ENCODE measurements at places on chromosomes 3 and 15. TPM values are rescaled to one million over a fixed set of nuclear protein-coding genes. Genes with fewer than 3 reads are reported as not detected.

SERPINI2 gene
- total RNA-seq = 5.2 TPM

KAT2B gene
- 22.5 TPM for total RNA-seq

COL6A5 gene
- total RNA-seq = 7.4 TPM

GRCh38 chr3:29932696-29933325 lies 651.9 kb downstream of the RBMS3 start:
- no peak for DNase-seq
- peaks cover 2% of the 10 kb centered on the region for H3K4me1 ChIP-seq
- no peaks in the 10 kb centered on the region for H3K36me3 ChIP-seq

- H3K36me3 ChIP-seq = no peaks in the 10 kb centered on the region
- H3K4me3 ChIP-seq = no peak overlapping the region
- no peaks in the 10 kb centered on the region for H3K27me3 ChIP-seq
Observed at GRCh38 chr3:158471639-158472294, 99.2 kb upstream of the MLF1 start.

DNA sequence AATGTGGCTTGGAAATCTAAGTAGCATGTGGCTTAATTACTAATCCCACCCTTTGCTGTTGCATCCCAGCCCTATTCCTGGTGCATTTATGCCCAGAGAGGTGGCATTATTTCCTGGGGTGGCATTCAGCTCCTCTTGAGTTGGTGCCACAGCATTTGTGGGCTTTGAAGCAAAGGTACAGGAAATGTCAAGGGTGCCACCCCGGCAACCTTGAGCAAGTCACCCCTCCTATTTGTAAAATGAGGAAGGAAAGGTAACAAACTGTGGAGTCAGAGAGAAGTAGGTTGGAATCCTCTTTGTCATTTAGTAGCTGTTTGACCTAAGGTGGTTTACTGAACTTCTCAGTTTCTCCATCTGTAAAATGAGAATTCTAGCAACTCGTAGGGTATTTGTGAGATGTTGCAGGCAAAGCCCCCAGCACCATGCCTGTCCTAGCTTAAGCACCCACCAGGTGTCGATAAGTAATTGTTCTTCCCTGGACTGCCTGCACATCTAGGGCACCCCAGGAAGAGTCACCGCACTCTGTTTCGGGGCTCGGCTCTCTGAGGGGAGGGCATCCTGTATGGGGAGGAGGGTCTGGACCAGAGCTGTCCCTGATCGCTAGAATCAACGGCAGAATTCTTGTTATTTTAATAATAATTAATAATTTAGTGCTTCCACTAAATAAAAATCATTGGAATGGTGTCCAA lies 17.1 kb downstream of the ISG20 start:
- H3K4me3 ChIP-seq = no peak overlapping the region
- no peaks in the 10 kb centered on the region for H3K4me1 ChIP-seq
- no peak overlapping the region for H3K27ac ChIP-seq
- no peak for DNase-seq

GRCh38 chr3:52190294-52191074 lies 7.5 kb upstream of the ALAS1 start:
- DNase-seq = peak; percentile 79
- no peaks in the 10 kb centered on the region for H3K27me3 ChIP-seq
- peaks cover 24% of the 10 kb centered on the region for H3K4me1 ChIP-seq
- no peak overlapping the region for H3K4me3 ChIP-seq
- no peak overlapping the region for H3K27ac ChIP-seq

IQCF5 gene
- not detected for total RNA-seq

C3orf22 gene
- 0.28 TPM for total RNA-seq

DNA sequence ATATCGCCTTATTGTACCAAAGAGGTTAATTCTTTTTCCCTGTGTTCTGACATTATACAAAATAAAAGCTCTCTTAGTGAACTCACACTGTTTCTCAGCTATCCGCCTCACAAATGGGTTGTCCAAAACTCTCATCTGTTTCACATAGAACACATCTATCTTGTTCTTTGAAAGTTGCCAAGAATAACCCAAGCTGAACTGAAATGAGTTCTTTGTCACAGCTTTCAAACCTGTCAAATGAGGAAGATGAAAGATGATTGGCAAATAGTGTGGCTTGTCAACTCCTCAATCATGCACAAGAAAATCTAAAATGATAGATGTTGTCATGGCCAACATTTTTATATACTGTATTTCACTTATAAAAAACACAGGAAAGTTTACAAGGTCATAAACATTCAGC lies 168.1 kb upstream of the OSTN start:
- H3K36me3 ChIP-seq = no peaks in the 10 kb centered on the region
- H3K27me3 ChIP-seq = no peaks in the 10 kb centered on the region
- H3K4me1 ChIP-seq = no peaks in the 10 kb centered on the region
- no peak for DNase-seq

GRCh38 chr15:66785637-66786036 lies 83.6 kb downstream of the SMAD6 start:
- H3K27ac ChIP-seq = no peak overlapping the region
- H3K4me1 ChIP-seq = peaks cover 11% of the 10 kb centered on the region
- H3K4me3 ChIP-seq = no peak overlapping the region
- no peaks in the 10 kb centered on the region for H3K27me3 ChIP-seq
- H3K36me3 ChIP-seq = peaks cover 12% of the 10 kb centered on the region
- DNase-seq = no peak

- DNase-seq = peak; percentile 24
- H3K27me3 ChIP-seq = no peaks in the 10 kb centered on the region
- no peak overlapping the region for H3K4me3 ChIP-seq
- H3K36me3 ChIP-seq = no peaks in the 10 kb centered on the region
Observed at GRCh38 chr3:195544634-195545033, 1.5 kb upstream of the PPP1R2 start.

GRCh38 chr3:157624801-157625200 lies 121.6 kb upstream of the VEPH1 start:
- no peaks in the 10 kb centered on the region for H3K4me1 ChIP-seq
- no peak for DNase-seq
- no peaks in the 10 kb centered on the region for H3K36me3 ChIP-seq
- H3K27me3 ChIP-seq = no peaks in the 10 kb centered on the region
- no peak overlapping the region for H3K27ac ChIP-seq

DNA sequence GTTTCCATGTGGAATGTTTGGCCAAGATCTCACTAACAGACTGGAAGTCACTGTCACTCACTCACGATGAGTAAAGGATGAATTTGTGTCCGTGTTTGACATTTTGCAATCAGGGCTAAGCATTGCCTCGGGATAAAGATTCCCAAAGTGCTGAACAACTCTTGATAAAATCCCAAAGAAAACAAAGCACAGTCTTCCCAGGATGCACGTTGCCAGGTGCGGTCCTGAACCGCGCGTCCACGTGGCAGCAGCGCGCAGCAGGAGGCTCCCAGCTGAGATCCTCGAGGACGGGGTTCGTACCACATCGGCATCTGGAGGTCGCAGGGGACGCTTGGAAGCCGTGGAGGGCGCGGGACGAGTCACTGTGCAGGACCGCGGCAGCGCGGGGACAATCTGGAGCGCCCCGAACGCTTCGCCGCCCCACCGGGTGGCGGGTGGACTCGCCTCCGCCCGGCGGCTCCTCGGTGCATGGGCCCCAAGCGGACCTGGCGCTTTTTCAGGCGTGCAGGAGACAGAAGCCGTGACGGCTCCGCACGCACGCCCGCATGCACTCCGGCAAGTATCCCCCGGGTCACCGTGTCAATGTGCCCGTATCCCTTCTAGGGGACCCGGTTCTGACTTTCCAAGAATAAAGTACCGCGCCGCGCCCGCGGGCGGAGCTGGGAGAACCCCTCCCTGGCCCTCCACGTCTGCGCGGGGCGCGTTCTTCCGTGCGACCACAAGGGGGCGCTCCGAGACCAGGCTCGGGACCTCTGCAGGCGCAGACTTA lies 17.7 kb downstream of the CPN2 start:
- H3K27ac ChIP-seq = no peak overlapping the region
- H3K27me3 ChIP-seq = no peaks in the 10 kb centered on the region
- no peak overlapping the region for H3K4me3 ChIP-seq
- peak; percentile 89 for DNase-seq
- peaks cover 2% of the 10 kb centered on the region for H3K4me1 ChIP-seq

SCAANT1 gene
- total RNA-seq = not detected

DNA sequence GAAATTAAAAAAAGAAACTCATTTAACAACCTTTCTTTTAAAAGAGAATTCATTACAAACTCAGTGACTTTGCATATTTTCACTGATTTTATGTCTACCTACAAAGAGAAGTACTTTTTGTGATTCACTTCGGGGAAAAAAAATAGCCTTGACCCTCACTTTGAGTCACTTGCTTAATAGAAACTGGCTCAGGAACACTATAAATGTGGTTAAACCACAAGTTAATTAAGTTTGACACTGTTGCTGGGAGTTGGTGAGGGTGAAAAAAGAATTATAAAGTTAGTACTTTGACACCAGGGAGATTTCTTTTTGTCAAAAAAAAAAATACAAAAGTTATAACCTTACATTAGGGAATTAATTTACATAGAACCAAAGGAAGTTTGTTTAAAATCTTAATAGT lies 810.9 kb downstream of the NR2F2 start:
- H3K4me3 ChIP-seq = no peak overlapping the region
- H3K27ac ChIP-seq = no peak overlapping the region
- no peaks in the 10 kb centered on the region for H3K4me1 ChIP-seq
- H3K36me3 ChIP-seq = no peaks in the 10 kb centered on the region
- H3K27me3 ChIP-seq = no peaks in the 10 kb centered on the region
- no peak for DNase-seq

HYKK gene
- total RNA-seq = 4.5 TPM

CCR8 gene
- not detected for total RNA-seq

- H3K4me1 ChIP-seq = no peaks in the 10 kb centered on the region
- no peak for DNase-seq
- H3K27me3 ChIP-seq = no peaks in the 10 kb centered on the region
- H3K36me3 ChIP-seq = peaks cover 29% of the 10 kb centered on the region
Observed at GRCh38 chr3:119856695-119857094, 74.8 kb downstream of the NR1I2 start.

GRCh38 chr3:87442470-87442869 lies 166.1 kb upstream of the POU1F1 start:
- no peak for DNase-seq
- no peak overlapping the region for H3K4me3 ChIP-seq
- no peaks in the 10 kb centered on the region for H3K4me1 ChIP-seq
- no peaks in the 10 kb centered on the region for H3K27me3 ChIP-seq
- H3K27ac ChIP-seq = no peak overlapping the region

DNA sequence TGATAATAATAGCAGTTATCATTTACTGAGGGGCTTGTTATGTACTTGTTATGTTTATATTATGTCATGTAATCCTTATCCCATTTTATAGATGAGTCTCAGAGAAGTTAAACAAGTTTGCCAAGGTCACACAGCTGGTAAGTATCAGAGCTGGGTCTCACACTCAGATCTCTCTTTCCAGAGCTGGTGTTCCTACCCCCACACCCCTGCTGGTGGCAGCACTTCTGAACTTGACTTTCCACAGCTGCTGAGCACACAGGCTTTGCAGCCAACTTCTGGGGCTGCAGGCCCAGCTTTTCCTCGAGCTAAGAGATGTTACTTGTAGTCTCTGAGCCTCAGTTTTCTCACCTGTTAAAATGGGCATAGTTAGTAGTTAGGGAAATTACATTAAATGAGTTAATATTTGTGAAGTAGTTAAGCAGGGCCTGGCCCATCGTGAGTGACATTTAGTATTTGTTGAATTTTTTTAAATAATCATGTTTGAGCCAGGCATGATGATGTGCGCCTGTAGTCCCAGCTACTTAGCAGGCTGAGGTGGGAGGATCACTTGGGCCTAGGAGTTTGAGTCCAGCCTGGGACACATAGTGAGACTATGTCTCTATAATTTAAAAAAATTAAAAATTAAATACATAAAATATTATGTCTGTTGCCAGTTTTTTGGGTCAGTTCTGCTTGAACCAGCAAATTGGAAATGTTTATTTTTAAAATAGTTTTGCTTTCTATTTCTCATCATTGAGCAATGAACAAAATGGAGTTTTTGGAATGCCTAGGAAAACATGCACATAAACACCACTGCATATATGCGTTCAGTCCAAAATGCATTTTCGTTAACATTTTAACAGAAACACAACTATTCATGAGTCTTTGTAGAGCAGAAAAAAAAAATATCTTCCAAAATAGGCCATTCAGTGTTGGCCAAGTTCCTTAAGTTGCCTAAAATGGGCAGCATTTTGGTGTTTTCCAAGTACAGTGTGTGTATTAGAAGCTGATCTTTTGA lies 87.3 kb downstream of the SMAD6 start:
- H3K27me3 ChIP-seq = no peaks in the 10 kb centered on the region
- no peaks in the 10 kb centered on the region for H3K4me1 ChIP-seq
- H3K27ac ChIP-seq = no peak overlapping the region
- peak; percentile 83 for DNase-seq
- H3K36me3 ChIP-seq = peaks cover 2% of the 10 kb centered on the region

ADPRH gene
- total RNA-seq = 10.3 TPM

VPS33B gene
- total RNA-seq = 6.5 TPM

TMEM266 gene
- total RNA-seq = 4.4 TPM

DNA sequence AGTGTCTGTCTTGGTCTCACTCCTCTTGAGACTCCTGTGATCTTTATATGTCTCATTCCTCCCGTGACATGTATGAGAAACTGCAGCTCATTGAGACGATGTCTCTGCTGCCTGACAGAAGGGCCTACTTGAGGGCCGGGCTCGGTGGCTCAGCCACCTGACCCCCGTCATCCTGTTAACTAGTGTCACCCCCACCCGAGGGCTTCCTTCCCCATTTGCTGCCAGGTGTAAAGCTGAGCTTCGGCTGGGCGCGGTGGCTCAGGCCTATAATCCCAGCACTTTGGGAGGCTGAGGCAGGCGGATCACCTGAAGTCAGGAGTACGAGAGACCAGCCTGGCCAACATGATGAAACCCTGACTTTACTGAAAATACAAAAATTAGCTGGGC lies 12.7 kb downstream of the SEMA4B start:
- H3K4me1 ChIP-seq = peaks cover 2% of the 10 kb centered on the region
- H3K36me3 ChIP-seq = peaks cover 1% of the 10 kb centered on the region
- H3K27me3 ChIP-seq = no peaks in the 10 kb centered on the region

DNA sequence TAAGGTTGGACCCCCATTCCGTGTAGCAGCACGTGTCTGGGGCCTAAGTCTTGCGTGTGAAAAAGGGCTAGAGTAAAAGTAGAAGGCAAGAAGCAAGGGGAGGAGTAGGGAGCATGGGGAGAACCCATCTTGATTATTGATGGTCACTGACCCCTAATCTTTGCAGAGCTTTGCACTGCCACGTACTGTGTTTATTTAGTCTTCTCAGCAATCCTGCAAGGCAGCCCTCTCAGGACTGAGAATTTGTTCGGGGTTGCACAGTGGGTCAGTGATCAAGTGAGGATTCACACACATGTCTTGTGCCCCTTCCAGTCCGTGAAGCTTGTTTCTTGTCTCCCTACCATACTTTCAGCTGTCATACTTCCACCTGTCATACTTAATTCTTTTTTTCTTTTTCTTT lies 7.2 kb downstream of the SEMA4B start:
- peaks cover 2% of the 10 kb centered on the region for H3K36me3 ChIP-seq
- H3K27me3 ChIP-seq = no peaks in the 10 kb centered on the region
- H3K4me1 ChIP-seq = peaks cover 9% of the 10 kb centered on the region
- no peak overlapping the region for H3K4me3 ChIP-seq
- DNase-seq = no peak

GRCh38 chr3:143974271-143975238 lies 2.9 kb downstream of the DIPK2A start:
- DNase-seq = no peak
- no peaks in the 10 kb centered on the region for H3K27me3 ChIP-seq
- H3K4me1 ChIP-seq = no peaks in the 10 kb centered on the region
- no peak overlapping the region for H3K27ac ChIP-seq
- no peaks in the 10 kb centered on the region for H3K36me3 ChIP-seq
